ENCODE measurements at places on chromosomes 5 and 9.

DNA sequence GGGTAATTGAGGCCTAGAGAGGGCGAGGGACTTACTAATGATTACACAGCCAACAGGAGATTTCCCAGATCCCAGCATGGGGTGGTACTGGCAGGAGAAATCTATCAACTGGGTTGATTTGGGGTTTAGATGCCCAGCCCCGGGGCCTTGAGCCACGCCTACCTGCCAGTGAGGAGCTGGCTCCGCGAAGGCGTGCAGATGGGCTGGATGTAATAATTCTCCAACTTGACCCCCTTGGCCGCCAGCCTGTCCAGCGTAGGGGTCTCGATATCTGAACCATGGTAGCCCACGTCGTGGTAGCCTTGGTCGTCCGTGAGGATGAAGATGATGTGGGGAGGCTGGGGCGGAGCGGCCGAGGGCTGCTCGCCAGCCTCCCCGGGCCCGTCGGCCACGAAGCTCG is 804 bp downstream of the ARSI start:
- no peak for DNase-seq

DNA sequence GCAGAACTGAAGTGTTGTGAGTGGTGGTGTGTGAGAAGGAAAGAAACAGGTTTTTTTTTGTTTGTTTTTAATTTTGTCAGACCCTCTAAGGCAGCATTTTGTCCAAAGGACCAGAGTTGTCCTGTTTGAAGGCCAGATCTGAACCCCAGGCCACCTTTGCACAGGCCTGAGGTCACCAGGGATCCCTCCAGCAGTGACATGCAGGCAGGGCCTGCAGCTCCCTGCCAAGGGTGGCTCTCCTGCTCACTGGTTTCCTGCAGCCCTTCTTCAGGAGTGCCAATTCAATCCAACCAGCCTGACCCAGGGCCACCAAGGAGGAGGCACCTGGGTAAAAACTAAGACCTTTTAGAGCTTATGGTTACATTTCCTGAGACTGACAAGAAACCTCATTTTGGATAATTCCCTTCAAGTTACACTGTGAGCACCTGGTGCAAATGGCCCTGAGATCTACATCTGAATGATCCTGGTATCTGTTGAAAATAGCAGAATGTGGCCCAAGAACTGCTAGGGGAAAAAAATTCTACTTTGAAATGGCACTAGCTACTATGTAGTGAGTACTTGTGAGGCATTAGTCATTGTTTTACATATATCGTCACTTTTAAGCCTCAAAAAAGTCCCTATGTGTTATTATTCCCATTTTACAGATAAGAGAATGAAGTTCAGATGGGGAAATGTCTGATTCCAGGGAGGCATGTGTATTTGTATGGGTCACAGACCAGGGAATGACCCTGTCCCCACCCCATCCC is 33.5 kb upstream of the SMU1 start:
- no peak for DNase-seq

- DNase-seq: no peak
Measured at GRCh38 chr5:1764606-1764960, 35.1 kb downstream of the MRPL36 start.

DNA sequence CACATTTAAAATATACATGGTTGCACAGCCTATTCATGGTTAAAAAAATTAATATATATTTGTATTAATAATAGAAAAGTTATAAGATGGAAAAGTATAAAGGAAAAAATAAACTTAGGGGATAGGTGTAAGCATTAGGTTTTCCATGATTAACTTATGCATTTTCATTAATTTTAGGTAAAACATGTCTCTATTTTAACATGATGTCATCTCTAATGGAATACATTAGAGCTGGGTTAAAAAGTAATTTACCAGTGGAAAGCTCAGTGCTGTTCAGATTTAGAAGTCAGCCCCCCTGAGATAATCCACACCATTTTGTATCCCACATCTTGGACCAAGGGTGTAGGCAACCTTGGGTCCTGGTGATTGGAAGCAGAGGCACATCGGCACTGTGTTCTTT is 49.7 kb downstream of the SNX24 start:
- no peak for DNase-seq

- peak; percentile 92 for DNase-seq
Measured at GRCh38 chr5:139648205-139649081, at the start of gene CXXC5. TSS of gene CXXC5 (plus strand) at chr5:139648349. CDS start at chr5:139680524, 32,175 bp downstream.

- no peak for DNase-seq
Measured at GRCh38 chr5:38827525-38827924, 18.3 kb upstream of the OSMR start.

DNA sequence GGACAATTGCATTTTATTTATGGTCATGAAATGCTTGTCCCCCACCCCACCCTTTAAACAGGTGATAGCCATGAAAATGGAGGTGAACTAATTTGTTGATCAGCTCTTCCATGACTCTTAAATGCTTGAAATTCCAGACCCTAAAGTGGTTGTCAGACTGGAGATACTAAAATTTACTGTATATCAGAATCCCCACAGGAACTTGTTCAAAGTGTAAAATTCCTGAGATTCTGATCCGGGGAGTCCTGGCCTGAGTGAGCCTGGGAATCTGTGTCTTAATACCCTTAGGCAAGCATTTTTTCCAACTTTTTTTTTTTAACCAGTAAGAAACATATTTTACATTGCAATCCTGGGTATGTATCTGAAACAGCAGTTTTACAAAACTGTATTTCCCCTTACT is 4.7 kb downstream of the SKP2 start:
- DNase-seq: no peak

DNA sequence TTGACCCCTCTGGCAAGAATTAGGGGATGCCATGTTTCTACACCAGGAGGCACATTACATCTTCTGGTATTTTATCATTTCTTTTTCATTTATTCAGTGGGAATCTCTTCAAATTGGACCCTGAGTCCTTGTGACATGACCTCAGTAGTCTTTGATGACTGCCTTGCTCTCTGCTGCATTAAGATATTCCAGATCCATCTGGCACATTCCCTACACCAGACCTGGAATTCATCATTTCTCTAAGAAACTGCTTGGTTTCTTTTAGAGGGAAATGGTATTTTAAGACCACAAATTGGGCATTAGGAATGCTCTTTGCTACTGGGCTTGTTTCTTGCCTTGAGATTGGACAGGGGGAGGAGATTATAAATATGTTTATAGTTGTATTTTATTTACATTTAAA is 61.0 kb downstream of the GALNT10 start:
- no peak for DNase-seq

DNA sequence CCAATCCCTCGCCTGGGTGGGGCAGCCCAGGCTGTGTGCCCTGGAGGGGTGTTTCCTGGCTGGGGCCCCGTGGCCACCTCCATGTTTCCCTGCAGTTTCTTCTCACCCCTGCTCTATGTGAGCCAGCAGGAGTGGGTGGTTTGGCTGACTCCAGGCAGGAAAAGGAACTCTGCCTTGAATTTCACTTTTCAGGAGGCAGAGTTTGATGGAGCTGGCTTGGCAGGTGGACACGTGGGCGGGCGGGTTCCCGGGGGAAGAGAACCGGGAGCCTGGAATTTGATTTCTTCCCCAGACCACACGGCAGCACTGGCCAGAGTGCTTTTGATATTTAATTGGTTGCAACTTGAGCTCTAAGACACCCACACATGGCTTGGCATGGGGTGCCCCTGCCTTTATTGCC is 119.8 kb upstream of the PANK3 start:
- DNase-seq: no peak

DNA sequence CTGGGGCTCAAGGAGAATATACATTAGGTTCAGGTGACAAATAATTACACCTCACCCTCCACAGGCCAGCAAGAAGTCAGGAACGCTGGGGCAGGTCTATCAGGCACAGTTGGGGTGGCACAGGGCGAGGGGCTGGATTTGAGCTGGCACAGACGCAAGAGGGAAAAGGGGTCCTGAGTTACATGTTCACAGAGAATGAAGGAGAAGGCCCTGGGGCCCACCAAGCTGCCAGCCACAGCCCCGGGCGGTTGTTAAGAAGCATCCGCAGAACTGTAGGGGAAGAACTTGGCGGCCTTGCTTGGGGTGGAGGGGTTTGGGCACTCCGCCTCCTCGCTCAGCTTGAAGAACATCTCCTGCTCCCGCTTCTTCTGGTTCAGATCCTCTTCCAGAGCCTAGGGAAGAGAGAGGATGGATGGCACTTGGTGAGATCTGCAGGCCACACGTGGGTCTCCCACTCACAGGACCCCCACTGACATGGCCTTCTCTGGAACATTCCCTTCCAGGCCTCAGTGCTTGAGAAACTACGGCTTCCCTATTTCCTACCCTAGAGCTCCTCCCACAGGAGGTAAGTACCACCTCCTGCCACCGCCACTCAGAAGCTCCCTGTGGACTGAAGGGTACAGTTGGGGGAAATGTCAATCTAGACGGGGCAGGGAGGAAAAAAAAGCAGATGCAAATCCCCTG is 38.3 kb upstream of the FBXW11 start:
- peak; percentile 35 for DNase-seq

- no peak for DNase-seq
Measured at GRCh38 chr5:74120585-74120984, 494.6 kb downstream of the ARHGEF28 start.

DNA sequence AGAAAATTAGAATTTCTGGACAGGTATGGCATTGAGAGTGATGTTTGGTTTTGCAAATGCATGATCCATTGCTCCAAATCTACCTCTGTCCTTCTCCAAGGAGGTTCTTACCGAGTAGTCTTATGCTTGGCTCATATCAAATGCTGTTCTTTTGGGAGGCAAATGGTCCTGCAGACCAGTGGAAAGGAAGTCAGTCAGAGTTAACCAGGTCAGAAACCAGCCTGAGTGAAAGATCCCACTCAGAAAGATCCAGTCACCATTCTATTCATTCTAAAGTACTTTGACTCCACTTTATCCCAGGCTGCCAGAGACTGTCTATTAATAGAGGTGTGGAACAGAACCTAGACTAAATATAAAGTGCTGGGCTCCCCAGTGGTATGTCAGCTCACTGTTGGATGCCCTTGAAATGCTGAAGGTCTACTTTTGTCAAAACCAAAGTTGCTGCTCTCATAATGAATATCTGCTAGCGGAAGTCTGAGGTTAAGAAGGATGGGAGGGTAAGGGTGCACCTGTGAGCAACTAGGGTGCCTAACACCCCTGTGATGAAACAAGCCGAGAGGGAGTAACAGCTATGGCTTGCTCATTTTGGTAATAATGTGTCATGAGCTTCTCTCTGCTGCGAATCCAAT is 302.2 kb downstream of the ZNF608 start:
- DNase-seq: no peak

DNA sequence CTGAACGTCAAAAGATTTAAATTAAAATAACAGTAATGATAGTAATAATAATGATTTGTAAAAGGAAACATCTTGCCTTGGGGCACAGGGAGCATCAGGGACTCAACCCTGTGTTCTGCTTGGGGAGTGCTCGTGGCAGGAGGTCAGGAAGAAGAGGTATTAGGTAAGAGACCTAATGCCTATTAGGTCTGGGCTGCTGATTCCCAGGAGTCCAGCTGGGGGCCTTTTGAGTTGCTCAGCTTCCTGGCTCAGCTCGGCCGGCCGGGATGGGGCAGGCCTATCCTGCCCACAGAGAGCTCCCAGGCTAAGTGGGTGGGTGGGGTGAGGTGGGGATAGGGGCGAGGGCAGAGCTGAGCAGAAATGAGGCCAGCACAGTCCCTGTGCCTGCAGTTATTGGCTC is 17.5 kb downstream of the LMX1B start:
- DNase-seq: no peak

DNA sequence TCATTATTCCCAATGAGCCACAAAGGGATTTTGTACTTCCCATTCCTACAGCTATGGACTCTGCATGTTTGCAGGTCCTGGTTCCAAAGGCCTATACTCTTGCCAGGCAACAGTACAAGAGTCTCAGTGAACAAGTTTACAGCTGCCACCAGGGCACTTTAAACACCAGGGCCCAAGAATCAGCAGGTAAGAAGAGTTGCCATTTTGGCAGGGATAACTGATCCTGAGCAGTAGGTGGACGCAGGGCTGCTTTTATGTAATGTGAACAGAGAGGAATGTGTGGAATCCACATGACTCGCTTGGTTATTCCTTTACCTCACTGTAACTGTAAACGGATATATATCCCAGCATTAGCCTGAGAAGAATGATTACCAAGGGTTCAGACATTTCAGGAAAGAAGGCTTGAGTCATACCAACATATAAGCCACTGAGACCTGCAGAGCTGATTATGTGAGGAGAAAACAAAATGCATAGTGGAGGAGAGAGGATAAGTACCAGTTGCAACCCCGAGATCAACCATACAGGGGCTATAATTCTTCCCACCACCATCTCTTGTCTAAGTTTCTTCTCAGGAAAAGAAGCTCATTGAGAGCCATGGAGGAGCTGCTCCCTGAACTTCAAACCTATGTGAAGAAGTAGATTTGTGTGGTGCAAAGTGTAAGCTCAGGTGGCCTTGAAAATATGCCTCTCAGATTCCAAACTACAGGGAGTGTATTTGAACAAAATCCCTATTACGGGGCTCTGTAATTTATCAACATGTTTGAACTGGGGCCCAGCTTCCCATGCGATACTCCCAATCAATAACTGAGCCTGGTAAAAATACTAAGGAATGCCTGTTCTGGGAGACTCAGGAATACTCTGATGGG is 24.6 kb downstream of the RAPGEF6 start:
- no peak for DNase-seq

GRCh38 chr9:117671468-117671867 is 32.7 kb upstream of the TLR4 start:
- no peak for DNase-seq

DNA sequence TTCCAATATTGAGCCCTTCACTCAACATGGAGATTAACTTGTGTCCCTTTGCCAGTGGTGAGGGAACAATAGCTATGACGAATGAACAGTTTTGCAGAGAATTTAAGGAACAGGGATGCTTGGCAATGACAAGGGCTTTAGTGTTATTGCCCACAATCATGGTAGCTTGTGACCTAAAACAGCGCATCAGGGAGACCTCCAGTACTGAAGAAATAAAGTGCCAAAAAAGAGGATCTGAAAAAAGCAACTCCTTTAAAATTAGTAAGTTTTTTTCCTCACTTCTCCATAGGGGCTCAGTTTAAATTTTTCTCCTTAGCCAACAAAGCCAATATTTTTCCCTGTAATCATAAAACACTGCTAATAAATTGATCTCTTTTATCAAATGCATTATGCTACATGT is 41.8 kb upstream of the PAM start:
- peak; percentile 11 for DNase-seq

DNA sequence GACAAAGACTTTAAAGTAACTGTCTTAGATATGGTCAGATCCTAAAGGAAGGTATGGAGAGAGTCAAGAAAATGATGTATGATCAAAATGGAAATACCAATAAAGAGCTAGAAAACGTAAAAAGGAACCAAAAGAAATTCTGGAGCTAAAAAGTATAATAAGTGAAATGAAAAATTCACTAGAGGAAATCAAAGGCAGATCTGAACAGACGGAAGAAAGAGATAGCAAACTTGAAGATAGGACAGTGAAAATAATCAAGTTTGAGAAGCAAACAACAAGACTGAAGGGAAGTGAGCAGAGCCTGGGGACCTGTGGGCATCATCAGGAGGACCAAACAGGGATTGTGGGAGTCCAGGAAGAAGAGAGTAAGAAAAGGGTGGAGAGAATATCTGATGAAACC is 115.4 kb downstream of the EHMT1 start:
- no peak for DNase-seq

DNA sequence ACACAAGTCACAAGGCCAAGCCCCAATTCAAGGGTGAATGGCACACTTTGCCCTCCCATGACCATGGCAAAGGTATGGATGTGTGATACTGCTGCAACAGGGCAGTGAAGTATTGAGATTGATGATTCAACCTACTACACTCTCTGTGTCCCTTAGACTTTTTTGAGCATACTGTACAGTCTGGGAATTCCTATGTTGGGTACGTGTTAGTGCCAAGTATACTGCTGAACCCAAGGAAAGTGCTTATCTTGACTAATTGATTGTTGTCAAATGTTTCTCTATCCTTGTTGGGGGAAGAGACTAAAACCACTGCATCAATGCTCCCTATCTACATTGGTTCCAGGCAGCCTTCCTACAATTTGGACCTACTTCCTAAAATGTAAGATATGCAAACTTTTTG is 93.7 kb downstream of the NDFIP1 start:
- no peak for DNase-seq

Measured in suppressor macrophage (primary cell).